ENCODE measurements at places on chromosomes 7 and 10. TPM values are rescaled to one million over a fixed set of nuclear protein-coding genes. Genes with fewer than 3 reads are reported as not detected.

The PTPN20 gene
- total RNA-seq: 2.5 TPM

The CCDC172 gene
- not detected for total RNA-seq

The SKIDA1 gene
- total RNA-seq: 3.6 TPM

The TBC1D12 gene
- 11.9 TPM for total RNA-seq

DNA sequence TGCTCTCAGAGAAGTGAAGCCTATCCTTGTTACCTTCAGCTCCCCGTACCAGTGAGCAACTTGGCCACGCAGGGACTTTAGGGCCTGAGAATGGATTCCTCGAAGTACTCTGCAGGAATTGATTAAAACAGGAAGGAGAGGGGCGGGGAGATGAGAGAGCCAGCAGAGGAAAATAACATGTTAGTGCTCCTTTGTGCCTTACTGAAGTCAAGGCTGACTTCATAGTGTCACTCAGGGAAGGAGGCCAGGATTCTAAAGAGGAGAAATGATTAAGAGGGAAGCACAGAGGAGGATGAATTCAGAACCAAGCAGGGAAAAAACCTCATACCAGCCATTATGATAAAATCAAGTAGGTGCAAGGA, 195.6 kb upstream of the RHOBTB1 start:
- DNase-seq: no peak

DNA sequence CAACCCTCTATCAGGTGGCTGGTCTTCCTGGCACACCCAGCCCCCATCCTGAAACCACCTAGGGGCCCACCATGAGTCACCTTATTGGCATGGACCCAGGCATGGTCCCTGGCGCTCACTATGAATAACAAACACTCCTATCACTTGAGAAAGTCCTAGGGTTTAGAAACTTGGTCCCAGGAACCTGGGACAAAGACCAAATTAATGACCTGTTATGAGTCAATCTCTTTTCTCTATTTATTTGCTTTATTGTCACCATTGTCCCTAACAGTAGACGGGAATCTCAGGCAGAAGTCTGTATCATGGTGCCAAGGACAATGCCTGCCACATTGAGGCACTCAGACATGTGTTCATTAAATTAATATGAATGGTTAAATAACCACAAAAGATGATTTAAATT, 599.6 kb upstream of the C7orf33 start:
- no peak for DNase-seq

Measured in ureter (tissue), 1 donor.